Large intestine (tissue), 12 donors: ENCODE measurements at places on chromosomes 6 and 20.

GRCh38 chr6:108638993-108639392, 78.3 kb downstream of the FOXO3 start:
- no peak for DNase-seq

DNA sequence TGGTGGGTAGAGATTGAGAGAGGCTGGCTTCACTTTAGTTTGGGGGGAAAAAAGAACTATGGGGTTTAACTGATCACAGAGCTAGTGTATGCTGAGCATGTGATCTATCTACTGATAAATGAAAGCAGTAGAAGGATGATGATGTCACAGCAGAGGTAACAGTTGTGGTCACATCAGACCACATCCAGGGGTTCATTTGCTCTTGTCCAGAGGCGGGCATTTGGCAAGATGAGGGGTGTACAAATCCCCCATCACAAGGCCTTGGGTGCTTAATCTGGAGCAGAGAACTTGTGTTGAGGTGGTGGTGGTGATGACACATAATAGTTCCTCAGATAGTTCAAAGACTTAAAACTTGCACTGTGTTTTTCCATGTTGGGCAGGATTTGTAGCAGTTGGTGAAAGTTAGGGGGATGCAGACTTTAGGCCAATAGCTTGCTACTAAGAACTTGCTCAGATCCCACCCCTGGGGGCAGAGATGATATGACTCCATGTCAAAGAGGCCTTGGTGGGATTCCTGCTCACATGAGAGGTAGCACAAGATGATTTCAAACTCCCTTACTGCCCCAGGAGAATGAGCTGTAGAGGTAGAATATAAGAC, 63.4 kb downstream of the PRDM1 start:
- DNase-seq: no peak

- no peak for DNase-seq
Observed at GRCh38 chr20:37566590-37567330, 39.1 kb upstream of the BLCAP start.

DNA sequence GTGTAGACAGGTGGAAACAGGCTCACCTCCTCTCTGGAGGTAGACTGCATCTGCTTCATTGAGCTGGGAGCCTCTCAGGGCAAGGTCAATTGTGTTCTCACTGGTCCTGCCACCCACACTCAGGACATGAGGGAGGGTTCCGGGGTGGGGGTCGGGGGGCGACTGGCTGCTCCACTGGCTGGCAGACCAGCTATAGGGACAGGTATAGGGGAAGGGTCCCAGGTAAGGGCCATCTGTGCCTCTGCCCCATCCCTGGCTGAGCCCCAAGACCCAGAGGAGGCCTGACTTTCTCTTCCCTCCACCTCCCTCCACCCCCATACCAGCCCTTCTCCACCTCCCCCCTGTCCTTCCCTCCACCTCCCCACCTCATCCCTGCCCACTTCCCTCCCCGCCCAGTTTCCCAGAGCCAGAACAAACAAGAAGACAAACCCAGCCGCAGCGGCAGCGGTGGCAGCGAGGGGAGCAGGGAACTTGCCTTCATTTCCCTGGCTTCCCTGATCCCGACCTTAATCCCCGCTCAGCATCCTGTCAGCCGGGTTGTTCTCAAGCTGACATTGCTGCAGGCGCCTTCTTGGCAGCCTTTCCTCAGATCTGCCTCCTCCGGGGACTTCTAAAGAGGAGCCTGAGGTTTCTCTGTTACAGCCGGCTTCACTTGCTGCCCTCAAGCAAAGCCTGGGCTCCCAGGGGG, 18.3 kb upstream of the FOXP4 start:
- DNase-seq: peak; percentile 60

GRCh38 chr20:49446808-49447207, 35.7 kb downstream of the KCNB1 start:
- DNase-seq: peak; percentile 59

GRCh38 chr20:51452091-51452613, 90.4 kb downstream of the NFATC2 start:
- no peak for DNase-seq

- DNase-seq: no peak
Observed at GRCh38 chr6:130744576-130745366, 82.4 kb upstream of the SMLR1 start.

GRCh38 chr20:44187772-44188709, 1.1 kb upstream of the JPH2 start:
- no peak for DNase-seq

DNA sequence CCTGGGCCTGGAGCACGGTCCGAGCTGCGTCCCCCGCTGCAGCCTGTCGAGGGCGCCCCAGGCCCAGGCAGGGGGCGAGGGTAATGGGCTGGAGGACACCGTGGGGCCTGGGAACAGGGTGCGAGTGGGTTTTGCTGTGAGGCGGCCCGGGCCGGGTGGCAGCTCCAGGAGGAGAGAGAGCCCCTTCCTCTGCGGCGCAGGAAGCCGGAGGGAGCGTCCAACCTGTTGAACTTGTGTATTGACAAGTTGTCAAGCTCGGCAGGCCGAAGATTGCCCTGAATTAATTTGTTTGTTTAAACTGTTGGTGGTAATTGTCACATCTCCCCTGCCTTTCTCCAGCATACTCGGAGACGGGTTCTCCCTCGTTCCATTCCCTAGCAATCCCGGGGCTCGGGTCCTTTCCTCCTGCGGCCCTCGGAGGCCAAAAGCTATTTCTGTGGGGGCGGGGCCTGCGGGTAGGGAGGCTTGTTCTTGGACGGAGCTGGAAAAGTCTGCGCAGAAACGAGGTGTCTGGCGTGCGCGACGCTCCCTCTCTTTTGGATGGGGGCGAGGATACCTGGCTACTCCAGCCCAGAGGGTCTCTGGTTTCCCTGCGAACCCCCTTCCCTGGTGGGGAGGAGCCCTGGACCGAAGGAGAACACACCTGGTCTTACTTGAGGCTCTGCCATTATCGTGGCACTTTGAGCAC, 9.9 kb downstream of the NR2E1 start:
- DNase-seq: no peak

- no peak for DNase-seq
Observed at GRCh38 chr6:157611406-157611805, 211.6 kb upstream of the SNX9 start.

GRCh38 chr6:127956260-127956888, 55.5 kb upstream of the THEMIS start:
- no peak for DNase-seq

DNA sequence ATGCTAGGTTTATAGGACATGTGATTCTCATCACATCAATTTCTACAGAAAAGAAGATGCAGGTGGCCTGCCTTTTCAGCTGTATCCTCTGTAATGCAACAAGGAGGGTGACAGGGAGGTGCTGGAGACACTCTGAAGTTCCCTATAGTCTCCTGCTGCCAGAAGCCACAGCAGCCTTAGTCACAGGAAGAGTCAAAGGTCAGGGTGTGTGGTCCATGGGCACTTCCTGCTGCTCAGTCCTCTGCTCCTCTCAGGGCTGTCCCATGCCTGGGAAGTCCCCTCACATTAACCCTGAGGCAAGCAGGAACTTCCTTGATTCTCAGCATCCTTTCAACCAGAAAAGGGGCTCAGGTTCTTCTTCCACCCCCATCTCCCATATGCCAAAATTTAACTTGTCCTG, 144.8 kb upstream of the FOXA2 start:
- no peak for DNase-seq

GRCh38 chr6:4105980-4106536, 27.1 kb upstream of the FAM217A start:
- DNase-seq: no peak

DNA sequence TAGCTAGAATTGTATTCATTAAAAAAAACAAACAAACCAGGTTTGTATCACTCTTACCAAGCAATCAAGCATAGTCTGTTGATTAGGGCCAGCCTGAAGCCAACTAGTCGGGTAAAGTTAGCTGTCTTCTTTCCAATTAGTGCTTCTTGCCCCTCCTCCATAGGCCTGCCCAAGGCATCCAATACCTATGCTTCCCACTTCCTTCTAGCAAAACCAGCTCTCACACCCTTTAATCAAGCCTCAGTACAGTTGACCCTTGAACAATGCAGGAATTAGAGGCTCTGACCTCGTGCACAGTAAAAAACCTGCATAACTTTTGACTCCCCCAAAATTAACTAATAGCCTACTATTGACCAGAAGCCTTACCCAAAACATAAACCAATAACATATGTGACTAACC, 119.1 kb upstream of the DTNBP1 start:
- DNase-seq: peak; percentile 28

DNA sequence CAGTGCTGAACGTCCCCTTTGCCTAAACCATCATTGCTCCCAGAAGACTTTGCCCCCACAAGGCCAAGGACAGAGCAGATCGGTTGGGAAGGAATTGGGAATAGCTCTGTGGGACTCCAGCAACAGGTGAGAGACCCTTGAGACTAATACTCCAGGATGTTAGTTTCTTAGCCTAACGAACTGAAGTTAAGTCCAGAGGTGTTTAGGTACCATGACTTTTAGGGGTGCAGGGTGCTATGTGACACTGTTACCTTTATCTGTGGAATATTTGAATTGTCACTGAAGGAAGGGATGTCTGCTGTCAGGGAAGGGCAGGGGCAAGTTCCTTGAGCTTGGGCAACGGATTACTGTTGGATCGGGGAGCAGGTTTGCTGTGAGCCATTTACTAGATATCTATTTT, 1.9 kb downstream of the BLCAP start:
- no peak for DNase-seq

- DNase-seq: no peak
Observed at GRCh38 chr6:145602726-145603326, 132.5 kb downstream of the EPM2A start.

GRCh38 chr6:164216368-164216767, 801.9 kb downstream of the QKI start:
- peak; percentile 2 for DNase-seq

- DNase-seq: no peak
Observed at GRCh38 chr6:168662301-168662936, 221.4 kb downstream of the SMOC2 start.

DNA sequence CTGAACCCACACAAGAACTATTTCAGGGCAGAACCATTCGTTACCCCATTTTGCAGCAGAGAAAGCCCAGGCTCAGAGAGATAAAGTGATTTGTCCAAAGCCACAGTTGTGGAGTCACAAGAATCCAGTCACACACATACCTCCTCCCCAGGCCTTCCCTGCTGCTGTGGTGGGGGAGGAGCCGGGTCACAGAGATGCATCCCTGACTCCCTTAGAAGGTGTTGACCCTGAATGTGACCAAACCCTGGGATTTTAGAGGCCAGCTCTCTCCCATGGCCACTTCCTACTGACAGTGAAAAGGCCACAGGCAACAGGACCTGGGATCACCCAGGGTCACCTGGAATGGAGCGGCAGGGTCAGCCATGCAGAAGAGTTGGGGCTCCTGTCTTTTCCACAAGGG, 48.6 kb downstream of the CHMP4B start:
- no peak for DNase-seq
